Fibroblast of villous mesenchyme (primary cell): ENCODE measurements at places on chromosomes 11 and 22. TPM values are rescaled to one million over a fixed set of nuclear protein-coding genes. Genes with fewer than 3 reads are reported as not detected.
A peak's percentile ranks its signal among the peaks of the same experiment; 100 is the strongest.

- no peak for DNase-seq
Observed at GRCh38 chr11:107847184-107847583, 11.4 kb downstream of the SLC35F2 start.

DNA sequence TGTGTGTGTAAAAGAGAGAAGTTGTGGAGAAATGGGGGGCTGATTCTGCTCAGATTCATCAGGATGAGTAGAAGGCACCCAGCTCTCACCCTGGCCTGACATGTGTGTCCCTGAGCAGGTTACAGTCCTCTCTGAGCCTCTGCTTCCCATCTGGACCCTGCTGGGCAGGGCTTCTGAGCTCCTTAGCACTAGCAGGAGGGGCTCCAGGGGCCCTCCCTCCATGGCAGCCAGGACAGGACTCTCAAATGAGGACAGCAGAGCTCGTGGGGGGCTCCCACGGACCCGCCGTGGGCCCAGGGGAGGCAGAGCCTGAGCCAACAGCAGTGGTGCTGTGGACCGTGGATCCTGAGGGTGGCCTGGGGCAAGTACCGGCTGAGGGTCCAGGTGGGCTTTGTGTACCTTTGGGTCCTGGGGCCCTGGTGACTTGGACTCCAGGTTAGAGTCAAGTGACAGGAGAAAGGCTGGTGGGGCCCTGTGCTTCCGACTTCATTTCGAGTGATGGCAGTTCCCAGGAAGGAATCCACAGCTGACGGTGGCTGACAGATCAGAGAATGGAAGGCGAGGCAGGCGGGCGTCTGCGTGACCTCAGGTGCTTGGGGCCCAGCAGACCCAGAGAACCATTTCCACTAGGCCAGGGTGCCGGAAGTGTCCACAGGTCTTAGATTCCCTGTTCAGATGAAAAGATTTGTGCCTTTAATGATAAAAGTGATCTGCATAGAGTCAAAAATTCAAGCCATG, 21.9 kb downstream of the NEAT1 start:
- DNase-seq: peak; percentile 73

DNA sequence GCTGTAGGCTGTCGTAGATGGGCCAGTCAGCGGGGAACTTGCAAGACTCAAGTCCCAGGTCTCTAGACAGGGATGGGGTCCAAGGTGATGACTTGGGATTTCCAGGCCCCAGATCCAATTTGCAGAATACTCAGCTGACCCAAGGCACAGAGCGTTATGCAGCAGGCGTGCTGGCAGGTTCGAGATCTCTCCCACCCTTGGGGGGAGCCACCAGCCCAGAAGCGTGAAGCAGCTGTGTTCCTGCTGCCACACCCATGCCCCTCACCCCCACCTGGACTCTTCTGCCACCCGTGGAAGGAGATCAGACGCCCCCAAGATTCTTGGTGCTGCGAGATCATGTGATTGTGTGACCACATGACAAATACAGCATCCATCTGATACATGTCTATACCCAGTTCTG, 142.6 kb downstream of the BRD1 start:
- DNase-seq: no peak

DNA sequence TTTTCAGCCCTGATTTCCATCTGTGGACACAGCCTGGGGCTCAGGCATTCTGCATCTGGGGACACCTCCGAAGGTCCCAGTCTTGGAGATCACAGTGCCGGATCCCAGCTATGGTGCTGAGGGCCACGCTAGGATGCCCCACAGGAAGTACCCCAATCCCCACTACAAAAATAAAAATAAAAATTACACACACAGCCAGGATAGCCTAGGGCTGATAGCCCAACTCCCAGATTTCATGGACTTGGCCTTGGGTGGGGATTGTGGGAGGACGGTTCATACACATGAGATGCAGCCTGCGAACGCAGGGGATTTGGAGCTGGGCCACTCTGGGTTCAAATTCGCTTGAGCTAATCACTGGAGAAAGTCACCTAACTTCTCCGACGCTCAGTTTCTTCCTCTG, 237.7 kb downstream of the BUD13 start:
- no peak for DNase-seq

ANGPTL5 gene
- total RNA-seq: not detected in 2 replicates

DNA sequence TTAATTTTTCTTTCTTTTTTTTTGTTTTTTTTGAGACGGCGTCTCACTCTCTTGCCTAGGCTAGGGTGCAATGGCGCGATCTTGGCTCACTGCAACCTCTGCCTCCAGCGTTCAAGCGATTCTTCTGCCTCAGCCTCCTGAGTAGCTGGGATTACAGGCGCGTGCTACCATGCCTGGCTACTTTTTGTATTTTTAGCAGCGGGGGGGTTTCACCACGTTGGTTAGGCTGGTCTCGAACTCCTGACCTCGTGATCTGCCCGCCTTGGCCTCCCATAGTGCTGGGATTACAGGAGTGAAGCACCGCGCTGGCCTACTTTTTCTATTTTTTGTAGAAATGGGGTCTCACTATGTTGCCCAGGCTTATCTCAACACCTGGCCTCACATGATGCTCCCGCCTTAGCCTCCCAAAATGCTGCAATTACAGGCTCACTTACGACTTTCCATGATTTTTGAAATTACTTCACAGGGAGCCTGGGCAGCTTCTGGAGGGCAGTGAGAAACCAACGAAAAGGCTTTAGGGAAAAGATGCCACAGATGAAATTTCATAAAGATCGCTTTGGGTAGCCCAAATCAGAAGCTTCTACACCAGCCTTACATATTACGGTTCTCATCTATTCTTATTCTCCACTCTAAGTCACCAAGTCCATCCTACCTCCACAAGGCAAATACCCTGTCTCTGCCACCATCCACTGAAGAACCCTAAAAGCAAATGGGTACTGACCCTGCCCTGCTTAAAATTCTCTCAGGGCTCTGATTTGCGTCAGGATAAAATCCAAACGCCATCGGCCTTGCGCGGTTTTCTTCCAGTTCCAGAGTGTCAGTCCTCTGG, 866 bp upstream of the RRM1 start:
- no peak for DNase-seq
